ENCODE measurements at places on chromosomes 12 and 14.
A peak's percentile ranks its signal among the peaks of the same experiment; 100 is the strongest.

DNA sequence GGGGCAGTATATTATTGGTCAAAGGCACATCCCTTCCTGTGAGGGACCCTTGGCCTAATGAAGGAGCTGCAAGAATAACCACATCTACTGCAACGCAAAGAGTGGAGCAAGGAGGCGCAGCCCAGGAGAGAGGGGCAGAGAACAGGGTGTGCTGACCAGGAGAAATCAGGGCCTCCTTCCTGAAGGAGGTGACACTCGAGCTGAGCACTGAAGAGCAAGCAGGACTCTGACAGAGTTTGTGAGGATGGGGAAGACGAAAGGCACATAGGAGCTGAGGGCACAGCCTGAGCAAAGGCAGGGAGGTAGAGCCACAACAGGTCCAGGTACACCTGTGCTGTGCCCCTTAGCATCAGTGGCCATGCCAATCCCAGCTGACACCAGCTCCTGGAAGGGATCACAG is 60.6 kb downstream of the CCDC85C start:
- no peak for DNase-seq

DNA sequence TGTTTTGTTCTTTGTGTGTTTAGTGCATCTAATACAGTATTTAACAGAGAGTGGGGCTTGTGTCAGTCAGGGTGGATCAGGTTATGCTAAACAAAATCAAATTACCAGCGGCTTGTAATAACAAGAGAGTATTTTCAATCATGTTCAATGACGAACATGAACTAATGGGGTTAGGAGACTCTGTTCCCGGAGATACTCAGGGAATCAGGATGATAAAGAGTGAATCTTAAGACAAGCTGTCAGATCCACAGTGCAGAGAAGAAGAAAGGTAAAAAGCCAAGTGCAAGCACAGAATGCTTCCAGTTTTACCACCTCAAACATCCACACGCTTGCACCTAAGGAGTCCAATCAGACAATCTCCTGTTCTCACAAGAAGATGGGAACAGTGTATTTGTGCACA is 1331.5 kb upstream of the TMEM132C start:
- no peak for DNase-seq

- DNase-seq: no peak
Observed at GRCh38 chr14:68137704-68138619, 318.4 kb downstream of the RAD51B start.

DNA sequence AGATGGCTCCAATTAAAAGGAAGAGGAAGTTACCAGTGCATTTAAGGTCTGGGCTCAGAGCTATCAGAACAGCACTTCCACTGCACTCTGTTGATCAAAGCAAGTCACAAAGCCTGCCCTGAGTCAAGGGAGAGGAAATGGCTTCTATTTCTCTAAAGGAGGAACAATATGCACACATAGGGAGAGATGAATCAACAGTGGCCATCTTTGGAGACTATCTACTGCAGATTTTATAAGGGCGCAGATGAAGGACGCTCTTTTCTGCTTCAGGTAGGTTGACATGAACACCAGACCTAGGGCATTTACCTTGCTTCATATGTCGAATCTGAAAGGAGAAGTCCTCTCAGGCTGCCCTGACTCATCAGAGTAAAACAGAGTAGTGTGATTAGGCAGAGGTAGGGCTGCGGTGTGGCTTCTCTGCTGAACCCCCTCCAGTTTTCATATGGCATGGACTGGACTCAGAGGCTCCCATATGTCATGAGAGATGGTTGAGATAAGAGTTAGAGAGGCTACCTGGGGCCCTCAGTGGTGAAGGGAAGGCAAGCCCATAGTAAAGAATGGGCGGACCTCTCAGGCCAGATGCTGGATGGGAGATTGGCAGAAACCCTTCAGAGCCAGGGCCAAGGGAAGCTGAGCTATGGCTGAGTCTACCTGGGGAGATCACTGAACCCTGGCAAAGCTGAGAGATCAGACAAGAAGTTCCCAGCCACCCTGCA is 84.4 kb downstream of the ARF6 start:
- DNase-seq: peak; percentile 49

GRCh38 chr14:104130974-104131651 is 7.3 kb upstream of the KIF26A start:
- DNase-seq: peak; percentile 49

GRCh38 chr12:40168868-40169267 is 55.9 kb upstream of the LRRK2 start:
- DNase-seq: no peak

DNA sequence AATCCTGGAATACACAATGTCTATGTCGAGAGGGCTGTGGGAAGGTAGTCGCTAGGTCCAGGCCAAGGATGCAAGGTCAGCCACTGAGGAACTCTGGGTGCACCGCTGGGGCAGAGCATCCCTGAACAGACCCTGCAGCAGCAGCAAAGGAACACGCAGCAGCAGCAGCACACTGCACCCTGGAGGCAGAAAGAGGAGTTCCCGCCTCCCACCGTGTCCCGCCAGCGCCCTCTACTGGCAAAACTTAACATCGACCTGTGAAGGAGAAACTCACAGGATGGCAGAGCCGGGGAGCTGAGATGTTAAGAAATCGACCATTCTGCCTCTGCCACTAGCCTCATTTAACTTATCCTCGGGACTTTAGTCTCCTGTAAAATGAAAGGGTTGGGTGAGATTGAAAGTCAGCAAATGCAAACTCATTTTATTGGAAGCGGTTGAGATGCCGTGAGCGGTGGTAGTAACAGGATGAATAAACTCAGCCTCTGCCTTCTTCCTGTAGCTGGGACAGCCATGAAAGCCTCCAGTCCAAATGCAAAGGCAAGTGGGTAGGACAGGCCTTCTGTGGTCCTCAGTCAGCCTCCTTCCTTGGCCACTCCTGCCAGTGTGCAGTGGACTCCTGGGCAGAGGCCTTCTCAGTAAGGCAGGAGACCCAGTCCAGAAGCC is 45.6 kb downstream of the STAB2 start:
- DNase-seq: peak; percentile 58

DNA sequence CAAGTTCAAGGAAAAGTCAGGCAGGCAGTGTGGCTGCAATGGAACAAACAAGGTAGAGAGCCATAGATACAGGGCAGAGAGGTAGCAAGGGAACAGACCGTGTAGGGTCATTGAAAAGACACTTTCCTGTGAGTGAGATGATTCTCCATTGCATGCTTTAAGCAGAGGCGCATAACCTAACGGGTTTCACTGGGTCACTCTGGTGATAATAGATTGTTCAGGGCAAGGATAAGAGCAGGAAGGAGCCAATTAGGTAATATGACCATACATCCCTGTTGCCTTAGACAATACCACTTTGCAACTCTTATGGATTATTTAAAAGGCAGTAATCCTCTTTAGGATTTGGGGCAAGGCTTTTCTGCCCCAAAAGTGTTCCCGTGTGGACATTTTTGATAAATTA is 214.1 kb downstream of the PTPRO start:
- no peak for DNase-seq

GRCh38 chr12:88720231-88720630 is 140.0 kb upstream of the KITLG start:
- no peak for DNase-seq
